Activated CD4-positive, alpha-beta T cell treated with anti-CD3 and anti-CD28 coated beads, Interleukin-2, amount 50 U/mL, for 48 hours (primary cell): ENCODE measurements at places on chromosomes 1 and 21.
A peak's percentile ranks its signal among the peaks of the same experiment; 100 is the strongest.

- DNase-seq: no peak
Measured at GRCh38 chr1:57235730-57236510, 187.9 kb downstream of the DAB1 start.

DNA sequence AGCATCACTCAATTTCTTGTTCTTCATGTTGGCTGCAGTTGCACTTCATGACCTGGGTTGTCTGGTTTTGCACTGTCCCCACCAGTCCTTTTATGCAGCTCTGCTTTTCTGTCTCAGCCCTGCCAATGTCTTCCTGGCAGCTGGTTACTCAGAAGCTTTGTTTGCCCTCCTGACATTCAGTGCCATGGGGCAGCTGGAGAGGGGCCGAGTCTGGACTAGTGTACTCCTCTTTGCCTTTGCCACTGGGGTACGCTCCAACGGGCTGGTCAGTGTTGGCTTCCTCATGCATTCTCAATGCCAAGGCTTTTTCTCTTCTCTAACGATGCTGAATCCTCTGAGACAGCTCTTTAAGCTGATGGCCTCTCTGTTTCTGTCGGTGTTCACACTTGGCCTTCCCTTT lies 6.6 kb downstream of the PIGV start:
- DNase-seq: no peak

GRCh38 chr1:220708936-220709801 lies 19.0 kb downstream of the C1orf115 start:
- DNase-seq: no peak

DNA sequence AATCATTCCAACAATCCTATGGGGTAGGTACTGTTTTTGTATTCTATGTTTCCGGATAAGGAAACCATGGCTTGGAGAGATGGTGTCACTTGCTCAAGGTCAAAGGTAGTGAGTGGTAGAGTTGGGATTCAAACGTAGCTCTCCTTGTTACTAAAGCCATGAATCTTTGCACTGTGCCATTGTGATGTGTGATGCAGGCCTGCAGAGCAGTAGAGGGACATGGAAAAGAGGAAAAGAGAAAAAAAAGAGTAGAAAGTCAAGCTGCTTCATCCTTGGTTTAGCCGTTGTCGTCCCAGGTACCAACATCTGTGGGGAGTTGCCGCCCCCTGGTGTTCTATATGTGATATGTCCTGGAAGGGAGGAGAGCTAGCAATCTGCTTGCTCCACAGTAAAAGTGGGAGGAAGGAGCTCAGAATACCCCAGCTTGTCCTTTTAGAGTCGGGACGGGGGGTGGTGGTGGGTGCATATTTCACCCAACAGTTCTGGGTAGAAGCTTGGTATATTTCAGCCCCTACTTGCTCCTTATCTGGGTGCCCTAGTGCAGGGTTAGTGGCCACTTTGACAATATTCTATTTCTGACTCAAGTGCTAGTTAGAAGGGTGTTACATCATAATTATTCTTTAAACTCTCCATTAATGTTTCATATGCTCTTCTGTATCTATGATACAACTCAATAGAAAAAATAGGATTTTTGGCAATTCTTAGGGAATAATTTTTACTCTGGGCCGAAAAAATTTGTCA lies 98.4 kb downstream of the EBNA1BP2 start:
- peak; percentile 76 for DNase-seq

GRCh38 chr1:62327360-62328055 lies 8.3 kb upstream of the KANK4 start:
- DNase-seq: no peak

- DNase-seq: no peak
Measured at GRCh38 chr1:167095368-167095767, 1.5 kb downstream of the STYXL2 start.

DNA sequence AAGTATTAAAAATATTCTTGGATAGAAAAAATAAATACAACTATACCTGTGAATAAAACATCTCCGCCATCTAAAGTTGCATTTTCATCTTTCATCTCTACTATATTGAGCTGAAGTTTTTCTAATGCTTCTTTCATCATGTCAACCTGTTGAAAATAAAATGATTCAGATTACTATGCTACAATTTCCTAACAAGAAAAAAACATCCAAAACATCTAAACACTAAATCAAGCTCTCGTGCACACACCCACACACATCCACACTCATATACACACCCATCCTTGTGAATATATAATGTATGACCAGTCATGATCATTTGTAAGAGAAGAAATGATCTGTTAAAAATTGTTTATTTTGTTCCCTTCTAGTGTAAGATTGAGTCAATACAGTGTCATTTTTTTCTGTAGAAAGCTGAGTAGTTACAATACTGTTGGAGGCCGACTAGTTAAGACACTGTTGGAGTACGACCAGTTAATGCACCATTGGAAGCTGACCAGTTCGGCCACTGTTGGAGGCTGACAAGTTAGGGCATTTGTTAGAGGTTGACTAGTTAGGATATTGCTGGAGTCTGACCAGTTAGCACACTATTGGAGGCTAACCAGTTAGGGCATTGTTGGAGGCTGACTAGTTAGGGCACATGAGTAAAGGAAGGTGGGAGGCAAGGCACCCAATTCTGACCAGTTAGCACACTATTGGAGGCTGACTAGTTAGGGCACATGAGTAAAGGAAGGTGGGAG lies 82.4 kb upstream of the BCL10 start:
- no peak for DNase-seq

- DNase-seq: no peak
Measured at GRCh38 chr1:197312163-197312562, 44.1 kb downstream of the CRB1 start.

DNA sequence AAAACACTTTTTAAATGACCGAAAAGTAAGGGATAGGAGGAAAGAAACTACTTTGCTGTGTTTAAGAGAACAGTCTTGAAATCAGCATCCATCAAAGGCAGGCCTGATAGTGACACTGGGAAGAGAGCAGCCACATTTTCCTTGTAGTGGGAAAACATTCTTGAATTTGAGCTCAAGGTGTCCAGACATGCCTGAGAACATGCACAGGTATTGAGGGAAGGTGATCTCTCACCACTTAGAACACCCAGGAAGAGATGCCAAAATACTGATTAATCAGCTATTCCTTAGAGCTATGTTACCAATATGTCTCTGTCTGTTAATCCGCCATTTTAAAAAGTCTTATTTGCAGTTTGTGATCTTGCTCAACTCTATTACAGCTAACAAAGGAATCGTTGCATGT lies 25.9 kb downstream of the IL12RB2 start:
- DNase-seq: no peak

DNA sequence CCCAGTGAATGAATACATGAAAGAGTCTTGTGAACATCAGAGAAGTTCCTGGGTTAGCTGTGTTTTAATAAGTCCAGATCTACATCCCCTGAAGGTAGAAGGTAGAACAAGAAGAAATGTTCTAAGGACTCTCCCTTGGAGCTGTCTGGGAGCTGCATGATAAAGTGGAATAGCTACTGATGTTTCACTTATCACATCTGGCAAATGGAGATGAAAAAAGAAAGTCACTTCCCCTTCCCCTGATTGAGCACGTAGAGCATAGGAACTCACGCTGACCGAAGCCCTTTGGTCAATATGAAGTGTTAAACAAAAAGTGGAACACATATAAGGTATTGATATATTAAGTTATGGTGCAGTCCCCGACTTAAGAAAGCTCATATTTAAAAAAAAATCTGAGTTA lies 53.2 kb upstream of the PARP1 start:
- no peak for DNase-seq

- no peak for DNase-seq
Measured at GRCh38 chr1:242634732-242635131, 110.2 kb upstream of the PLD5 start.

DNA sequence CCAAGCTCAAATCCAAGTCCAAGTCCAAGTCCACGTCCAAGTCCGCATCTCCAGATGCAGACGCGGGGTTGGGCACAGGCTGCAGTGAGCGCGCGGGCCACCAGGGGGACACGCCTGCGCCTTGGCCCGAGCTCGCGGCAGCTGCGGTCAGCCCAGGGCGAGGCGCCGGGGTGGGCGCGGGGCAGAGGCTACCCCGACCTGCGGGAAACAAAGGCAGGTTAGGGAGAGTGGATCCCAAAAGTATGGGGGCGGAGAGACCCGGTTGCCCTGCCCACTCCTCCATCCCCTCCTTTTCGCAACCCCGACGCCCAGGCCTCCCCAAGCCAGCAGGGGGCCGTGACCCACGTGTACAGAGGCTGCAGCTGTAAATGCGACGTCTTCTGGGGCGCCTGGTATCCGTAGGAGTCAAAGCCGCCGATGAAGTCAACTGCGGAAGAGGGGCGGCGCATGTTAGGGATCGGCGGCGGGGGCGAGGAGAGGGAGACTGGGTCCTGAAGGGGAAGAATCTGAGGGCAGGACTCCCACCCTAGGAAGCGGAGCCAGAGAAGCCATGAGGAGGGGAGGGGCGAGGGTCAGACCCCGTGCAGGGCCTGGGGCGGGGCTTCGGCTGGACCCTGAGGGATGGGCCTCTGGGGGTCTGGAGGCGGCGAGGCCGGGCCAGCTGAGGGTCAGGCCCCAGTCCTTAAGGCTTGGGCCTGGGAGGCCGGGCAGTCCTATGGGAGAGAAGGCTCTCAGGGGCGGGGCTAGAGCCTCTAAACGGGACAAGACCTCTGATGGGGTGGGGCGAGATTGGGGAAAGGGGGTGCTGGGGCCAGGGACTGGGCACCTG lies 58.0 kb downstream of the NKAIN1 start:
- DNase-seq: peak; percentile 62

- DNase-seq: no peak
Measured at GRCh38 chr1:18854331-18855025, 5.0 kb downstream of the TAS1R2 start.

DNA sequence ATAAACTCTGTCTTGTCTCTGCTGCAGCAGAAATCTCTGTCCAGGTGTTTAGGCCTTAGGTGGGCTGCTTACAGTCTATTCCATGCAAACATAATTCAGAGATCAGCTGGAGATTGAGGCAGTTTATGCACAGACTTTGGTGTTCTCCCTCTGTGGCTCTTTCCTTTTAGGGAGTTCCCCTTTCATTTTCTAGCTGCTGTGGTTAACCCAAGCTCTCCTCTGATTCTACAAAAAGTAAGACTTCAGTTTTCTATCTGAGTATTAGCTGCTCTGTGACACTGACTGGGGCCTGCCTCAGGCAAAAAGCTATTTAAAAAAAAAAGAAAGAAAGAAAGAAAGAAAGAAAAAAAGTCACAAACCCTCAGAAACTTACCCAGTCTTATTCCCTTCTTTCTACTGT lies 211.1 kb downstream of the CAMTA1 start:
- DNase-seq: no peak

GRCh38 chr1:58390091-58390490 lies 156.4 kb downstream of the OMA1 start:
- DNase-seq: no peak

GRCh38 chr1:5765997-5766913 lies 226.0 kb downstream of the NPHP4 start:
- DNase-seq: no peak

- no peak for DNase-seq
Measured at GRCh38 chr1:225612287-225612686, 40.6 kb downstream of the ENAH start.

GRCh38 chr1:204574016-204574864 lies 58.0 kb downstream of the MDM4 start:
- no peak for DNase-seq

- DNase-seq: no peak
Measured at GRCh38 chr1:225746361-225747179, 31.1 kb upstream of the SRP9 start.

- no peak for DNase-seq
Measured at GRCh38 chr1:224047538-224047937, 66.4 kb upstream of the FBXO28 start.

- no peak for DNase-seq
Measured at GRCh38 chr1:2961081-2961480, 60.2 kb upstream of the ACTRT2 start.
